ENCODE measurements at places on chromosomes 2 and 18. TPM values are rescaled to one million over a fixed set of nuclear protein-coding genes. Genes with fewer than 3 reads are reported as not detected.

DNA sequence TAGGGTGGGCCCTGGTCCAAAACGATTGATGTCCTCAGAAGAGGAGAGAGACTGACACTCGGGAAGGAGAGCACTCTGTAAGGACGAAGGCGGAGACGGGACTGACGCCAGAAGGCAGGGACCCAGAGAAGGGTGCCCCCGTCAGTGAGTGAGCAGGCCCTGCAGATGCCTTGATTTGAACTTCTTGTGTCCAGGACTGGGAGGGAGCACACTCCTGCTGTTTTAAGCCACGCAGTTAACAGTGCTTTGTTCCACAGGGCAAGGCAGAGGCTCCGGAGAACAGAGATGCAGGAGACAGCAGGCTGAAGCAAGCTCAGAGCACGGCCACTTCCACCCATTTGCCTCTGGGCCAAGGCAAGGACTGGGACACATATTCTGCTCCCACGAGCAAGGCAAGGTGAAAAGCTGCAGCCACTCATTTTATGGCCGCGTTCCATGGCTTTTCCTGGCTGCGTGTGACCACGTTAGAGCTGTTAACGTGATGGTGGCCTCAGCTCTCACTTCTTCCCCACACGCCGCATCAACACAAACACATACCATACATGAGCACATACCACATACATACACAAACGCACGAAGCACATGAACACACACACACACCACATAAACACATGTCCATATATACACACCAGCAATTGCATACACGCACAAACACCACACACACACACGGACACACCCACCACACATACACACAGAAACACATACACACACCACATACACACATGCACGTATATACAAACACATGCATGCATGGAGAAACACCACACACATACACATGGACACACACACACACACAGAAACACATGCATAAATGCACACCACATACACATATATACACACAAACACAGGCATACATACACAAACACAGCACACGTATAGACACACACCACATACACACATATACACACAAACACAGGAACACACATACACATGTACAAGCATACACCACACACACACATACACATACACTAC is 521.0 kb upstream of the MYT1L start:
- no peak for DNase-seq

DNA sequence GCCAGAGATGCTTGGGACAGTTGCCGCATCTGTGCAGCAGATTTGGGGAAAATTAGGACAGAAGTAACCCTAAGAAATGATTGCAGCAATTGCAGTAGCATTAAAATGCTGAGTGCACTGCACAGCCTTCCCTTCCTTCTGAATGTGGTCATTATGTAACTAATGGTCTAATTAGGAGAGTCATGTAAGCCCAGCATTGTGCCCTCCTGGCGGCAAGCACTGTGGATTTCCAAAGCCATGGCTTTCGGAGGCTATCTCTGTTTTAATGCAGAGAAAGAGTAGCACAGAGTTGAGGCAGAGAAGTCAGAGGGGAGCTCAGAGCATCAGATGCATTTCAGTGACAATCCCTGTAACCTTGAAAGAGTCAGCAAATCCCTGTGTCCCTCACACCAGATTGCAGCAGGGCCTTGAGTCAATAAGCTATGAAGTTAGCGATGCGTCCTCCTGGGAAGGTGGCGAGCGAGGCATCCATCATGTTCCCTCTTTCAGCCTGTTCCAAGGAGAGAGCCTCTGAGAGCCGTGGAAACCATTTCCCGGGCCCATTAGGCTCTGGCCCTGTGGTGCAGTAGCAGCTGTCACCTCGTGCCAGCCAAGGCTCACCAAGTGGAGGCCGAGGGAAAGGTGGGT is 307.2 kb downstream of the FBXO15 start:
- peak; percentile 37 for DNase-seq

DNA sequence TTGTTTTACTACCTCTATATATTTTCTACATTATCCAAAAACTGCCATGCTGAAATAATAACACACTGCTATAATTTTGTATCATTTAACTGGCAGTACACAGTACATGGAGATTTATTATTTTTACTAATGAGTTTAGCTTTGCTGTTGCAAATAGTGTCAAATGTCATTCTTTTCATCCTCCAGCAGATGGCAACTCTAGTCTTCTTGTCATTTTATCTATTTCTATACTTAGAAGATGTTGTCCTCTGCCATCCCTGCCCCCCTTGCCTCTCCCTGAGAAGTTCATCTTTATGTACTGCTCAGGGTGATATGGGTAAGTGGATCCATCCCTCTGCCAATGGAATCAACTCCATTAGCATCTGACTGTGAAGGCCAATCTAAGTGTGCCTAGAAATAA is 21.7 kb upstream of the LRRTM1 start:
- peak; percentile 76 for DNase-seq

The WDR7 gene
- polyA plus RNA-seq = 19.7 TPM

- DNase-seq = no peak
Observed at GRCh38 chr2:98507891-98508708, 63.4 kb downstream of the INPP4A start.

- no peak for DNase-seq
Observed at GRCh38 chr2:61253136-61253535, 91.1 kb downstream of the C2orf74 start.

The UGT1A9 gene
- not detected for polyA plus RNA-seq

Measured in brain (organoid and tissue), 16 donors.